SHP77 treated with DMSO at 0.1 percent for 48 hours (cell line): ENCODE measurements at places on chromosomes 2 and 18.

- no peak for DNase-seq
Measured at GRCh38 chr2:213166109-213166508, 14.7 kb upstream of the IKZF2 start.

DNA sequence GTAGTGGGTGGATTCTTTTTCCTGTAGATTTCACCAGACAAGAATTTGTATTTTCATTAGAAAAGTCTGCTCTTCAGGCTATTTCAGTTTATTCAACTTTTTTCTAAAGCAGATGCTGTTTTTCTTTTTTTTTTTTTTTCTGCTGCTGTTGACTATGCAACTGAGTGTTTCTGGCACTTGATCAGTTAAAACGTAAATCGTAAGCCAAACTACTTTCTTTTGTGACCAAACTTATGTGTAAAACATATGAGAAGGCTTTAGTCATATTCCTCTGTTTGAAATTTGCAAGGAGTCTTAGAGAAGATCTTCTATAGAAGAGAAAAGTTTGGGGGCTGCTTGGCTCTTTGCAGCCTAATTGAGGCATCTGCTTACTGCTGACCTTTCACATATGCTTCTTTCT lies 170.1 kb downstream of the PARD3B start:
- no peak for DNase-seq

DNA sequence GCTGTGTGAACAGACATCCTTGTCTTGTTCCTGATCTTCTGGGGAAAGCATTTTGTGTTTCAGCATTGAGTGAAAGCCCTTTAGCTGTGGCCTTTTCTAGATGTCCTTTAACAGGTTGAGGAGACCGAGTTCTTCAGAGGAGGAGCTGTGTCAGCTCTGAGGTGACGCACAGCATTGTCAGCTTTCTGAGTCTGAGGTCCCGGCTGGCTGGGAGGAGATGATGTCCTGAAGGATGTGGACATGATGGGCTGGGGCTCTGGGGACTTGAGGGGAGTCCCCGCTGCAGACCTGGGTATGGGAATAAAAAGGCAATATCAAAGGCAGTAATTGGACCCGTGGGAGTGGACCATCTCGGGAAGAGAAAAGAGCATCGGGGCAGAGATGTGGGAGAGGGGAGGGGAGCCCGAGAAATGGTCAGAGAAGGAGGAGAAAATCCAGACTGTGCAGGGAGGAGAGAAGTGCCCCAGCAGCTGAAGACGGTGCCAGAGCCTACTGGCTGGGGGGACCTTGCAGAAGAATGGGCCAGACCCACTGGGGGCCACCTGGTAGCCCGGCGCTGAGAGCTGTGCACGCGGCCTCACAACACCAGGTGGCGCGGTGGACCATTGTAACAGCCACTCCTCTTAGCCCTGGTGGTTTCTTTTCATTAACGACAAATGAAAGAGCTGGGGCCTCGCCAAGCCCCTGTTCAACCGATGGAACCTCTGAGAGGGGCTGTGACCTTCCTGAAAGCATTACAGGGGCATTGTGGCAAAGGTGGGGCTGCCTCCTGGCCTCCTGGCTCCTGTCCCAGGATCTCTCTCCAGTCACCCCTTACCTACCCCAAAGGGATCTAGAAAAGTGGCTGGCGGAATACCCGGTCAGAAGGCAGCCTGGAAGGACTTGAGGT lies 61.6 kb downstream of the ST3GAL5 start:
- peak; percentile 24 for DNase-seq

- no peak for DNase-seq
Measured at GRCh38 chr2:26442707-26443106, 35.2 kb downstream of the OTOF start.

DNA sequence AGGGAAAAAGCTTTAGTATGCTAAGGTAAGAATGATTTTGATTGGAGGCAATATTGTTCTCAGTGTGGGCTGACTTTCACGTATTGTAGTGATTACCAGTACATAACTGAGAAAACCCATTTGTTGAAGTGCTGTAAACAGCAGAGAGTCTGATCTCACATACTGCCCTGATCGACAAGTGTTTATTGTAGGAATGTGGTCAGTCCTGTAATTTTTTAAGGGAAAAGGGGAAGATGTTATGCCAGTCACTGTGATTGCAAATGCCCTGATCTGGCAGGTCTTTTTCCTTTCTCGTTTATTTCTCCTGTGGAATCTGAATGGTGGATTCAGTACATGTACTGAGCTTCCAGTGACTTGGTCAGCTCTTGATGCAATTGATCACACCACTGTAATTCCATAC lies 11.5 kb downstream of the SPATS2L start:
- DNase-seq = no peak

- DNase-seq = no peak
Measured at GRCh38 chr2:62692225-62692624, 13.3 kb upstream of the EHBP1 start.

DNA sequence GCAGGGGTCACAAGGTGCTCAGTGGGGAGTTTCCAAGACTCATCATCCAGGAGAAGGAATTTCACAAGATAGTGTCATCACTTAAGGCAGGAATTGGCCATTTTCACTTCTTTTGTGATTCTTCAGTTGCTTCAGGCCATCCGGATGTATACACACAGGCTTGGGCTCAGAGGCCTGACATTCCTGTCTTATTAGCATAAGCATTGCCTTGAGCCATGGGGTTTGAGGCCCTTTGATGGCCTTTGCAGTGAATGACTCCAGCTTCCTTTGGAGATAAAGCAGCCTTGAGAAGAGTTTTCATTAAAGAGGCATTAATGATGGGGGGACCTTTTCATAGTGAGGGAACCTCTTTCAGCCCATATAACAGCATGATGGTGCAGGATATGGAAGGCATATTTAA lies 366.0 kb upstream of the CNTNAP5 start:
- DNase-seq = no peak

DNA sequence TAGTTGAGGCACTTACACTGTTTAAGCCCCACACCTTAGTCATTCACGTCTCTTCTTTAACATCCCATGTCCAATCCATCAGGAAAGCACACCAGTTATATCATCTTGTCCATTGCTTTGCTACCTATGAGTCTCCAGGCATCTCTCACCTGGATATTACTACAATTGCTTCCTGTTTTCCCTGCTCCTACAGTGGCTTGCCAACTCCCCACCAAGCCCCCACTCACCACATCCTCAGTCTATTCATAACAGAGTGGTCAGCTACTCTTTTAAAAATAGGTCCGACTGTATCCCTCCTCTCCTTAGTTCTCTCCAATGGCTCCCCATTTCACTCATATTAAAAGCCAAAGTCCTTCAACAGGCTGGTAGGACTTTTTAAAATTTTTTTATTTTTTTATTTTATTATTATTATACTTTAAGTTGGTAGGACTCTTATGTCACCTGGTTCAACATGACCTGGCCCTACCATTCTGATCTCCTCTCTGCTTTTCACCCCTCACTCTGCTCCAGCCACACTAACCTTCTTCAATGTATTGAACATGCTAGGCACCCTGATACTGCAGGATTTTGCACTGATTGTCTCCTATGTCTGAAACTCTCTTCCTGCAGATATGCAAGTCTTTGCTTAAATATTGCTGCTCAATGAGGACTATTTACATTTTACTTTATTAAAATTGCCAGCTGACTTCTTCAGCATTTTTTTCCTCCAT lies 253.2 kb downstream of the CYRIA start:
- no peak for DNase-seq

- DNase-seq = no peak
Measured at GRCh38 chr18:45112682-45113081, 432.0 kb downstream of the SETBP1 start.

DNA sequence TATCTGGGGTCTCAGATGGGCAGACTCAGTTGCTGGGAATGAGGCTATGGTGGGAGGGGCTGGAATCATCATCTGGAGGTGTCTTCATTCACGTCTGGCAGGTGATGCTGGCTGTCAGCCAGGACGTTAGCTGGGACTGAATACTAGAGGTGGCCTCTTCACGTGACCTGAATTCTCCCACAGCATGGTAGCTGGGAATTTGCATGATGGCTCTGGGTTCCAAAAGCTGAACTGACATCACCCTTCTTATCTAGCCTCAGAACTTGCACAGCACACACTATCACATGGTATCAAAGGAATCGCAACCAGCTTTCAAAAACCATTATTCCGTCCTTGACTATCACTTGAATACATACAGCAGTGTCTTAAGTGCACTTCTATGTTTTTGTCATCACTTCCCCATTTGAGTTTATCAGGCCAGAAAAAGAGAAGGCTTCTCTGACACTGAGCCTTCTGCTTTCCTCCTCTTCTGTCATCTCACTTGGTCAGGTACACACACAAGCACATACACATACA lies 53.0 kb upstream of the LRP2 start:
- no peak for DNase-seq

DNA sequence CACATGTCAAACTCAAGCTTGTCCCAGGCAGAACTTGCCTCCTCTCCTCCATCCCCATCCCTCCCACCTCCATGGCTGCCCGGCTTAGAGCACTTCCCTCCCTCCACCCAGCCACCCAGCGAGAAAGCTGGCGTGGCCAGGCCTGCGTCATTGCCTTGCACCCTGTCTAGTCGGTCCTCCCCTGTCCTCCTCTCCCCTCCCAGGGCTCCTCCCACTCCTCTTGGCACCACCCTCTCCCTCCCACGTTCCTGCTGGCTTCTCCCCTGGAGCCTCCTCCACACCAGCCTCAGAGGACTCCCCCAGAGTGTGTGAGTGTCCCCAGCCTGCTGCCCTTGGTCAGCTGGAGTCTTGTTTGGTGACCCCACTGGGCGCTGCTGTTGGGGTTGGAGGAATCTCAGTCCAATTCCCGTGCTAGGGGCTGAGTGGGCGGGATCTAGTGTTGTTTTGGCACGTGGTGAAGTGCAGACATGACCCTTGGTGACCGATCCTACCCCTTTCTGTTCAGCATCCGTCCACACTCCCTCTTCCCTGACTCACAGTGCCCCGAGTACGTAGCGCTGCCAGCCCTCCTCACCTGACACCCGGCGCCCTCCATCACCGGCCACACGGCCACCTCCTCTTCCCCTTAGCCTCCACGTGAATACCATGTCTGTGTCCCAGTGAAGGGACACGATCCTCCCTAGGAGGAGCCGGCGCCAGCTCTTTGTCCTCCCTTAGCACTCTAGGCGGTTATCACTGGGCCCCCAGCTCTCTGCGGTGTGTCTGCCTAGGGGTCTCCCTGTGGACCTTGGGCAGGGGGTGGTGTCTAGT lies 41.4 kb downstream of the ATP6V1C2 start:
- no peak for DNase-seq

DNA sequence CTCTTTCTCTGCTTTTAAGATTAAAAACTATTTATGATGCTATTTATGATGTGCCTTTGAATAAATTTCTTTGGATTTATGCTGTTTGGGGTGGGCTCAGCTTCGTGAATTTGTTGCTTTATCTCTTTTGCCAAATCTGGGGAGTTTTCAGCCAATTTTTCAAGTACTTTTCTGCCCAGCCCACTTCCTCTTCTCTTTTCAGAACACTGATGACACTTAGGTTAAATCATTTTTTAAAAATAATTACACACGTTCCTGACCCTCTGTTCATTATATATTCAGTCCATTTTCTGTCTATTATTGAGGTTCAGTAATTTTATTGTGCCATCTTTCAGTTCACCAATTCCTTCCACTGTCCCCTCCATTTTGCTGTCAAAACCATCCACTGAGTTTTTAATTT lies 14.8 kb upstream of the BCL2L11 start:
- DNase-seq = no peak

- DNase-seq = no peak
Measured at GRCh38 chr2:227570615-227571014, 28.1 kb upstream of the SCYGR2 start.

- DNase-seq = no peak
Measured at GRCh38 chr2:12636837-12637581, 79.7 kb upstream of the TRIB2 start.

DNA sequence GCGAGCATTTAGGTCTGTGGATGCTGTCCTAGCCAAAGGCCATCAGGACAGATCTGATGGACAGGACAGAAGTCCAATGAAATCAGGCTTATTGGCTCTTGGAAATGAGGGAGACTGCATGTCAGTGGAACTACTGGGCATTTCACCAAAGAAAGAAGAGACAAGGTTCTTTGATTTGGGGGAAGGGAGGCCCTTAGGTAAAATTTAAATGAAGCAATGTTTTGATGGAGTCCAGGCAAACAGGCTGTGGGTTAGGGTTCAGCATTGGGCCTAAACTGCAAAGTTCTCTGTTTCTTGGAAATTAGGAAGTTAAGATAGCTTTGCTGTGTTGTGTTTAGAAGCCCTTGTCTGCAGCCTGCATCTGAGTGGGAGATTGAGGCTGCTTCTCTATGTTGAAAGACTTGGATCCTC lies 31.6 kb upstream of the RNF149 start:
- DNase-seq = no peak

DNA sequence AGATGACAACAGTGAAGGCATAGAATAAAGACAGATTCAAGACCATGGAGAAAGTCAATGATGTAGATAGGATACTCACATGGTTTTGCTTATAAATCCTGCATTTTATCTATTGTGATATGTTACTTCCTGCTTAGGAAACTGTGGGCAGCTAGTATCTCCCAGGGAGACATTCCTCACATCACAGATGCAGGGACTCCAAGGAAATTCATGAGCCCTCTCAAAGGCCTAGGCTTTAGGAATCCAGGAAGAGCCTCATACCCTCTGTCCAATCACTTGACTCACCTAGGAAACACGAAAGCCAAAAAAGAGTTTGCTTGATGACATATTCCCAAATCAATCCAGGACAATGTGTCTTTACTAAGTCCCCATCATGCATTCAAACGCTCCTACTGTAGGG lies 247.8 kb upstream of the KLHL29 start:
- no peak for DNase-seq

- DNase-seq = no peak
Measured at GRCh38 chr2:168649562-168649961, 152.9 kb upstream of the NOSTRIN start.

DNA sequence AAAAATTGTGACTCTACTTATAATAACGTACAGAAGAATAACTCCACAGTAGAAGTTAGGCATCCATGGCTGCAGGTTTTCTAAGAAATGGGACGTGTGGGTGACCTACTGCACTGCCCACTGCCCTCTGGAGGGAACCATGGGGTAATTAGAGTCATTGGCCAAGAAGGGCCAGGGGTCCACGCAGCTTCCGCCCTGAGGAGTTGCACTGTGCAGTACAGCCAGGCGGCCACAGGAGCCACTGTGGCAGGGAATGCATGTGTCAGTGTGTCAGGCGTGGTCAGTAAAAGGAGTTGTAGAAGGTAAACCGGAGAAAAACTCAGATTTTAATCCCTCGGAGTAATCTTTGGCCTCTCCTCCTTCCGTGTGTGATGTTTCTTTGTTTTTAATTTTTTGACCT lies 24.8 kb downstream of the NCK2 start:
- DNase-seq = no peak

DNA sequence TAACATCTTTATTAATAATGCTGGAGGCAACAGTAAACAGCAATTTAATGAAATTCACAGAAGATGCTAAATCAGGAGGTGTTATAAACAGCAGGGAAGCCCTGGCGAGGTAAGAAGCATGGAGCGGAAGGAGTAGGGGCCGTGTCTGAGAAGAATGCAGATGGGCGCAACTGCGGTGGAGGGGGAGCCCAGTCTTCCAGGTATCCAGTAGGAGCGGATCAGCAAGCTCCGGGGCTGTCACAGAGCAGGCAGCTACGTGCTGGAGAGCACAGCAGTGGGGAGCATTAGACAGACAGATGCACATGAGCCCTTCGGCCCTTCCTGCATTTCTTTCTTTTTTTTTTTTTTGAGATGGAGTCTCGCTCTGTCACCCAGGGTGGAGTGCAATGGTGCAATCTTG lies 82.3 kb downstream of the SH3RF3 start:
- no peak for DNase-seq
